ENCODE measurements at places on chromosomes 1 and 21. TPM values are rescaled to one million over a fixed set of nuclear protein-coding genes. Genes with fewer than 3 reads are reported as not detected.

GPR25 gene
- polyA plus RNA-seq = 0.16 TPM

TMEM125 gene
- 29.7 TPM for polyA plus RNA-seq

TSSK3 gene
- 6.1 TPM for polyA plus RNA-seq

DIPK1A gene
- polyA plus RNA-seq = 15.9 TPM

ATP5PB gene
- polyA plus RNA-seq = 333 TPM

OR2L3 gene
- polyA plus RNA-seq = not detected

GRCh38 chr21:41684381-41685245 is 82.2 kb downstream of the RIPK4 start:
- H3K27me3 ChIP-seq = no peaks in the 10 kb centered on the region
- no peaks in the 10 kb centered on the region for H3K36me3 ChIP-seq
- DNase-seq = peak; percentile 68
- H3K4me1 ChIP-seq = peaks cover 25% of the 10 kb centered on the region

DNA sequence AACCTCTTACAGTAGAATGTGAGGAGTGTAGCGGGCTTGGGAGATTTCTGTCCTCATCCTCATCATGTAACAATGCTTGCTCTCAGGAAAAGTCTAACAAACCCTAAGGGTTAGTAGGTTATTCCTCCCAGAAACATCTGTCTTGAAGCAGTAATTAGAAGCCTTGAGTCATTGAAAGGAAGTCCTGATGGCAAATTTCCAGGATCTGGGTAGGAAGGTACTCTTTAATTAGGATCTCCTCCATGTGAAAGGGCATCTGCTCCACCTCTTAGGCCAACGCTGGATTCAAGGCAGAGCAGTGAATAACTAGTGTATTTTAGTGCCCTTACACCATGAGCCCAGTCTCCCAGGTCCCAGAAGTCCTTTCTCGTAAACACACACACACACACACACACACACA is 106.6 kb upstream of the BARHL2 start:
- H3K4me1 ChIP-seq = no peaks in the 10 kb centered on the region
- H3K4me3 ChIP-seq = no peak overlapping the region
- peaks cover 22% of the 10 kb centered on the region for H3K27me3 ChIP-seq
- no peaks in the 10 kb centered on the region for H3K36me3 ChIP-seq
- H3K27ac ChIP-seq = no peak overlapping the region
- no peak for DNase-seq

DNA sequence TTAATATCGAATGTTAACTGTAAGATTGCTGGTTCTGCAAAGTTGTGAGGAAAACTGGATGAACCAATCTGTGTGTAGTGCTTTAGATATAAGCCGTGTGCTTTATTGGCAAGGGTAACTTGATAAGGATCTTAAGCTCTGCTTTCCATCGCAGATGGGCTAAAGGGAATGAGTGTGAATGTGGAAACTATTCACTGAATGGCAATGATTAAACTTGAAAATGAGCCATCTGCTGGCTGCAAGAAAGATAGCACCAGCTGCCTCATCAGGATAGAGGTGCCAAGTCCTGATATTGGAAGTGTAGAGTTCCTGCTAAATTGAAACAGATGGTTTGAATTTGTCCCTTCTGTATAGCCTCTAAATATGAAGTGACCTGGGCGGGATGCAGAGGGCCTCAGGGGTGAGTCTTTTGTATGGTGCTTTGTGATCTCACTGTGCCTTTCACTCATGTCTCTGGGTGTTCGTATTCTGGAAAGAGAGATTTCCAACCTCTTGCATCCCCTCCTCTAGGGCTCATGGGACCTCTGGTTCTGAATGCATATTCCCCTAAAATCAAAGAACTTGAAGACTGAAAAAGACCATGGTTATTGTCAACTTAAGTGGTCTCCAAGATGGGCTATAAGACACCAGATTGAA is 9.2 kb downstream of the FCRL3 start:
- H3K27me3 ChIP-seq = peaks cover 3% of the 10 kb centered on the region
- DNase-seq = peak; percentile 8
- no peaks in the 10 kb centered on the region for H3K4me1 ChIP-seq
- H3K4me3 ChIP-seq = no peak overlapping the region
- no peaks in the 10 kb centered on the region for H3K36me3 ChIP-seq

- H3K4me1 ChIP-seq = no peaks in the 10 kb centered on the region
- no peaks in the 10 kb centered on the region for H3K27me3 ChIP-seq
- no peak overlapping the region for H3K27ac ChIP-seq
Observed at GRCh38 chr1:155598842-155599331, 11.1 kb upstream of the MSTO1 start.

DNA sequence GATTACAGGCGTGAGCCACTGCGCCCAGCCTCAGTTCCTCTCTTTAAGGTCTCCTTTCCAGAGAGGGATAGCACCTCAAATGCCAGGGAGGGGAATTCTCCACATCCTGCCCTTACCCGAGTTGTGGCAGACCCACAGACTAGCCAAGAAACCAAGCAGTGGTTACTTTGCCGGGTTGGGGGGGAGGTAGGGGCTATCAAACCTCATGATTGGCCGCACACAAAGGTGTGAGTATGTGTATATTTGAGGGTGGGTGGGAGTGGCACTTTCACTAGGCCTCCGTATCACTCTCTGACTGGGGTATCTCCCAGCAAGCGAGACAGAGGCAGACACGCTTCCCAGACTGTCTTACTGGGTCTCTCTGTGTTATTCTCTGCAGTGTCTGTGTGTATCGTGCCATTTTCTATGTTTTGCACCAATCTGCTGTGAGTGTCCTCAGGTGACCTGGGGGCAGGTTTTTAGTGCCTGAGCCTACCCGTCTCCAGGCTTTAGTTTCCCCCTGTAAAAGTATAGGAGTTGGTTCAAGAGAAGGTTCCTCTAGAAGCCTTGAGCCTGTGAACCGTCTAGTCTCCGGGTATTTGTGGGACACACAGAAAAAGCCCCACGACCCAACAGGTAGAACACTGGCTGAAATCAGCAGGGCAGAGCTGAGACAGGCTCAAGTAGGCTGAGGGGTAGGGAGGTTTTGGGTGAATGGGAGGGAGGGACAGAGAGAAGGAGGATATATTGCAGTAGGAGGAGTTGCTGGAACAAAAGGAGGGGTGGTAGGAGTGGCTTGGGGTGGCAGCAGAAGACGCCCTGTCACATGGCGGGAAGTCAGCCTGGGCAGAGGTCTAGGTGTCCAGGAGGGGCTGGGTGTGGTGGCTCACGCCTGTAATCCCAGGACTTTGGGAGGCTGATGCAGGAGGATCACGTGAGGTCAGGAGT is 10.3 kb downstream of the LMNA start:
- H3K36me3 ChIP-seq = peaks cover 13% of the 10 kb centered on the region
- H3K4me1 ChIP-seq = peaks cover 86% of the 10 kb centered on the region
- DNase-seq = no peak

DNA sequence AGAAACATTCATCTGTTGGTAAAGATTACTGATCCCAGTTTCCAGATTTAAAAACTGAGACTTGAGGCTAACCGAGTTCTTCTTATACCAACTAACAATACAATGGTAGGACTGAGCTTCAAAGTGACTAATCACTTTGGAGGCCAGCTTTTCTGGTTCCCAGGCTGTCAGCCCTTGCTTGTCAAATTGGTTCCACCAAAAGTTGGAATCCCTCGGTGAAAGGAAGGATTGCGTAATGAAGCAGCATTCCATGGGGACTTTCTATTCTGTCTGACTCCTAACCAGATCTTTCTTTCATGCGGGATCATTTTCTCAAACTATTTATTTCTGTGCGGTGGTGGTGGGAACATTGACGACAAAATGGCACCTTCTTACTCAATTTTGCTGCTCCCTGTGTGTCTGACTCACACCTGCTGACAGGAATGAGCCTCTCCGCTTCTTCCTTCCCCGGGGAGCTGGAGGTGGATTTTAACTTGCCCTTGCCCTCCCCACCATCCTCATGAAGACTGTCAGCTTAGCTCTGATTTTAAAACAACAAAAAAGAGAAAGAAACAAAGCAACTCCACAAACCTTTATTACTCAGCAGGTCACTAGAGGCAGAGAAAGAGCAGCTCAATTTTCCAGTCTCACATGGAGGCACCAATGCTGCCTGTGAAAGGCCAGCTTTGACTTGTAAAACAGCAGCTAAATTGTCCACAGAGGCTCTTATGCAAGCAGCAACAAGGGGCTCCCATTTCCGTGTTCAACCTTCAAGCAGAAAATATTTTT is 32.9 kb upstream of the RASAL2 start:
- no peak overlapping the region for H3K27ac ChIP-seq
- peaks cover 37% of the 10 kb centered on the region for H3K4me1 ChIP-seq
- no peaks in the 10 kb centered on the region for H3K27me3 ChIP-seq
- DNase-seq = no peak
- no peak overlapping the region for H3K4me3 ChIP-seq
- no peaks in the 10 kb centered on the region for H3K36me3 ChIP-seq

GRCh38 chr1:70140894-70141293 is 64.5 kb downstream of the LRRC40 start:
- no peak overlapping the region for H3K4me3 ChIP-seq
- no peaks in the 10 kb centered on the region for H3K4me1 ChIP-seq
- H3K27me3 ChIP-seq = no peaks in the 10 kb centered on the region
- H3K27ac ChIP-seq = no peak overlapping the region

DNA sequence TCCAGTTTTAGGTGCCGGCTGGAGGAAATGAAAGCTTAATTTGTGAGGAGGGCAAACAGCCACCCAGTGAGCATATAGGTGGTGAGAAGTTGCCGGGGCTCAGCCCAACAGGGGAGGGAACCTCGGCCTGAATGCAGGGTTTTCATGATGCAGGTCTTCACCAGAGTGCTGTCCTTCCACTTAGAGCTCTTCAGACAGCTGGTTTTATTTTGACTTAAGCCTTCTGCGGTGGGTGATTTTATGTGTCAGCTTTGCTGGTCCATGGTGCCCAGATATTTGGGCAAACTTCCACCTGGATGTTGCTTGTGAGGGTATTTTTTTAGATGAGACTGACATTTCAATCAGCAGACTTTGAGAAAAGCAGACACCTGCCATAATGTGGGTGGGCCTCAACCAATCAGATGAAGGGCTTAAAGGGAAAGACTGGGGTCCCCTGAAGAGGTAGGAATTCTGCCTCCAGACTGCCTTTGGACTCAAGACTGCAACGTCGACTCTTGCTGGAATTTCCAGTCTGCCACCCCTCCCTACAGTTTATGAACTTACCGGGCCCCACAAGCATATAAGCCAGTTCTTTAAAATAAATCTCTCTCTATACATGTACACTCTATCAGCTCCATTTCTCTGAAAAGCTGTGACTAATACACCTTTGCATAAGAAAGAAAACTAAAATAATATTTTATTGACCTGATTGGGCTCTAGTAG is 72.8 kb downstream of the RHOU start:
- H3K4me1 ChIP-seq = peaks cover 53% of the 10 kb centered on the region
- no peak overlapping the region for H3K4me3 ChIP-seq

DNA sequence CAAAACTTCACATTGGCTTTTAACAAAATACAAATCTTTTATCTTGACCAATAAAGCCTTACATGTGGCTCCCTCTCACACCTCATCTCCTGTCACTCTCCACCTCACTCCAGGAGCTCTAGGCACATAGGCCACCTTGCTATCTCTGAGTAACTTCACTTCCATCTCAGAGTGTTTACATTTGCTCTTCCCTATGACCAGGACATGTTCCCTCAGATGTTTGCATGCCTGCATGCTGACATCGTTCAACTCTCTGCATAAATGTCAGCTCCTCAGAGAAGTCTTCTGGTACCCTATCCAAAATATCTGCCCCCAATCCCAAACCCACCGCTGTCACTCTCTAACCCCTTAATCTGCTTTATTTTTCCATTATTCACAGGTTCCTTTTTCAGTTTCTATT is 110.9 kb downstream of the TOMM20 start:
- no peak overlapping the region for H3K27ac ChIP-seq
- H3K4me1 ChIP-seq = no peaks in the 10 kb centered on the region
- no peak overlapping the region for H3K4me3 ChIP-seq
- H3K36me3 ChIP-seq = no peaks in the 10 kb centered on the region
- no peak for DNase-seq

DNA sequence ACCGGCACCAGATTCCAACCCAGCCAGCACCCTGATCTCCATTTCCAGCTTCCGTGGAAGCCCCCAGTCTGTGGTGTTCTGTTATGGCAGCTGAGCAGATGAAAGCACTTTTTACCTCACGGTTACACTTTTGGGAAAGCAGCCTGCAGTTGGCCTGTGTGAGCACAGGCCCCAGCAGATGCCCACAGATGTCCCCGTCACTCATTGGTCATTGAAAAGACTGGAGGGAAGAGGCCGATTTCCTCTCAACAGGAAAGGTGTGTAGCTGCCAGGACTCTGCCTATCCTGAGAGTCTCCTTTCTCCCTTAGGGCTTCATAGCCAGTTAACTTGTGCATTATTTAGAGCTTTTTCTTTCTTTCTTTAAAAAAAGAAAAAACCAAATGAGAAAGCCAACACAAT is 123.0 kb downstream of the PCBP3 start:
- H3K27me3 ChIP-seq = no peaks in the 10 kb centered on the region
- no peak overlapping the region for H3K27ac ChIP-seq
- no peak for DNase-seq
- H3K36me3 ChIP-seq = no peaks in the 10 kb centered on the region

- peaks cover 8% of the 10 kb centered on the region for H3K27me3 ChIP-seq
- no peak overlapping the region for H3K27ac ChIP-seq
- DNase-seq = no peak
- no peaks in the 10 kb centered on the region for H3K4me1 ChIP-seq
Observed at GRCh38 chr1:21397813-21398188, 42.1 kb upstream of the NBPF3 start.

- no peak overlapping the region for H3K27ac ChIP-seq
- peaks cover 5% of the 10 kb centered on the region for H3K36me3 ChIP-seq
- H3K27me3 ChIP-seq = no peaks in the 10 kb centered on the region
Observed at GRCh38 chr21:15015622-15016471, 49.0 kb downstream of the NRIP1 start.

Measured in large intestine (tissue), 12 donors.